Right lobe of liver (tissue), 6 donors: ENCODE measurements at places on chromosomes 12 and 14. TPM values are rescaled to one million over a fixed set of nuclear protein-coding genes. Genes with fewer than 3 reads are reported as not detected.

MYF6 gene
- total RNA-seq, result not detected

AHNAK2 gene
- total RNA-seq, result 4.1 TPM

PRH2 gene
- not detected for total RNA-seq

CELA1 gene
- not detected for total RNA-seq

DNA sequence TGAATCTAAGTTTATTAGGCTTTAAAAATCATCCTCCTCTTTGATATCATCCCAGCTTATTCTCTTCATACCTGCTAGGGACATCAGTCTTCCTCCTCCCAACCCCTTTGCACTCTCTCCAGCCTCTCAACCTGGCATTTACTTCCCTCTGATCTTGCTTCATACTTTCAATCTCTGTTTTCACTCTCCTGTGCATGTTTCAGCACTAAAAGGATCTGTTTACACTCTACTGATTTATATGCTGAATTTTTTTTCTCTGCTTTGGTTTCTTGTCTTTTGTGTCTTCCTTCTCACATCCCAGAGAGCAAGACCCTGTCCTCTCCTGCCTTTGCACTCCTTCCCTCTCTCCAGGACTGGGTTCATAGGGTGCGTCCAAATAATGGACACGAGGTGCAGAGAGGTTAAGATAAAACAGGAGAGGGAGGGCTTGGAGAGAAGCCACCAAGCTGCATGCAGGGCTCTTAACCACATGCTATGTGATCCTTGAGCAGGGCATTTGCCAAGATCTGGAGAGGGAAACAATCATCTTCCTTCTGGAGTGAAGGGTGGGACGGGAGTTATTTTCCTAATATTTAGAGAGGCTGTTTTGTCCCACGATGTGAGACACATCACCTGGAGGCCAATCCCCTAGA lies 3.0 kb upstream of the CISTR start:
- no peaks in the 10 kb centered on the region for H3K36me3 ChIP-seq
- no peak for DNase-seq
- H3K27me3 ChIP-seq, result no peaks in the 10 kb centered on the region
- H3K4me3 ChIP-seq, result no peak overlapping the region

- no peaks in the 10 kb centered on the region for H3K36me3 ChIP-seq
- no peak overlapping the region for H3K4me3 ChIP-seq
- H3K4me1 ChIP-seq, result no peaks in the 10 kb centered on the region
Observed at GRCh38 chr14:92596331-92596907, 82.8 kb downstream of the RIN3 start.

GRCh38 chr14:35825968-35826217 lies 245 bp upstream of the BRMS1L start:
- no peaks in the 10 kb centered on the region for H3K27me3 ChIP-seq
- DNase-seq, result no peak
- H3K36me3 ChIP-seq, result no peaks in the 10 kb centered on the region

GRCh38 chr12:44285321-44285960 lies 449.6 kb downstream of the TMEM117 start:
- no peaks in the 10 kb centered on the region for H3K36me3 ChIP-seq
- H3K4me3 ChIP-seq, result no peak overlapping the region
- no peak overlapping the region for H3K27ac ChIP-seq
- H3K4me1 ChIP-seq, result no peaks in the 10 kb centered on the region
- DNase-seq, result no peak
- no peaks in the 10 kb centered on the region for H3K27me3 ChIP-seq

- no peaks in the 10 kb centered on the region for H3K36me3 ChIP-seq
- DNase-seq, result no peak
- no peak overlapping the region for H3K27ac ChIP-seq
- no peaks in the 10 kb centered on the region for H3K27me3 ChIP-seq
- H3K4me3 ChIP-seq, result no peak overlapping the region
- H3K4me1 ChIP-seq, result no peaks in the 10 kb centered on the region
Observed at GRCh38 chr14:105123981-105124765, 44.4 kb downstream of the JAG2 start.

GRCh38 chr14:62308316-62308715 lies 546.1 kb downstream of the SNAPC1 start:
- no peaks in the 10 kb centered on the region for H3K27me3 ChIP-seq
- no peaks in the 10 kb centered on the region for H3K36me3 ChIP-seq
- H3K27ac ChIP-seq, result no peak overlapping the region
- DNase-seq, result no peak
- H3K4me1 ChIP-seq, result no peaks in the 10 kb centered on the region
